Esophagus muscularis mucosa (tissue), 4 donors: ENCODE measurements at places on chromosomes 2 and 18. TPM values are rescaled to one million over a fixed set of nuclear protein-coding genes. Genes with fewer than 3 reads are reported as not detected.

The RNF103 gene
- total RNA-seq, result 49.0 TPM

The GKN1 gene
- not detected for total RNA-seq

The ZNF892 gene
- total RNA-seq, result 6.9 TPM

The SLC16A14 gene
- 1.7 TPM for total RNA-seq

- no peak overlapping the region for H3K27ac ChIP-seq
- no peaks in the 10 kb centered on the region for H3K27me3 ChIP-seq
- DNase-seq, result peak; percentile 8
These were observed 41.7 kb downstream of the SUMO1 start for GRCh38 chr2:202196727-202197126.

GRCh38 chr2:121043827-121044222, 241.2 kb downstream of the TFCP2L1 start:
- no peaks in the 10 kb centered on the region for H3K36me3 ChIP-seq
- H3K27ac ChIP-seq, result no peak overlapping the region
- no peak for DNase-seq
- no peaks in the 10 kb centered on the region for H3K27me3 ChIP-seq
- H3K4me3 ChIP-seq, result no peak overlapping the region
- no peaks in the 10 kb centered on the region for H3K4me1 ChIP-seq

- no peak for DNase-seq
- H3K4me1 ChIP-seq, result no peaks in the 10 kb centered on the region
- H3K27me3 ChIP-seq, result no peaks in the 10 kb centered on the region
- no peaks in the 10 kb centered on the region for H3K36me3 ChIP-seq
- no peak overlapping the region for H3K27ac ChIP-seq
These were observed 19.4 kb downstream of the TMEM18 start for GRCh38 chr2:657766-658165.

GRCh38 chr2:224308272-224308911, 93.5 kb downstream of the FAM124B start:
- H3K4me3 ChIP-seq, result no peak overlapping the region
- DNase-seq, result no peak
- no peaks in the 10 kb centered on the region for H3K27me3 ChIP-seq
- no peaks in the 10 kb centered on the region for H3K4me1 ChIP-seq
- no peaks in the 10 kb centered on the region for H3K36me3 ChIP-seq
- H3K27ac ChIP-seq, result no peak overlapping the region

- no peak for DNase-seq
- no peak overlapping the region for H3K27ac ChIP-seq
- H3K4me3 ChIP-seq, result no peak overlapping the region
- no peaks in the 10 kb centered on the region for H3K4me1 ChIP-seq
- H3K36me3 ChIP-seq, result no peaks in the 10 kb centered on the region
These were observed 125.3 kb upstream of the KLF7 start for GRCh38 chr2:207290833-207291624.

DNA sequence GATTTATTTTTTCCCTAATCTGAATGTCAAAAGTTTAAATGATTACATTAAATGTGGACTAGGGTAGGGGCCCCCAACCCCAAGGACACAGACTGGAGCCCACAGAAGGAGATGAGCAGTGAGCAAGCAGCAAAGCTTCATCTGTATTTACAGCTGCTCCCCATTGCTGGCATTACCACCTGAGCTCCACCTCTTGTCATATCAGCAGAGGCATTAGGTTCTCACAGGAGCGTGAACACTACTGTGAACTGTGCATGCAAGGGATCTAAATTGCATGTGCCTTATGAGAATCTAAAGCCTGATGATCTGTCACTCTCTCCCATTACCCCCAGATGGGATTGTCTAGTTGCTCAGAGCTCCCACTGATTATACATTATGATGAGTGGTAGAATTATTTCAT, 3.8 kb downstream of the MOB1A start:
- H3K36me3 ChIP-seq, result peaks cover 27% of the 10 kb centered on the region
- DNase-seq, result no peak
- H3K27me3 ChIP-seq, result no peaks in the 10 kb centered on the region
- H3K27ac ChIP-seq, result no peak overlapping the region
- no peak overlapping the region for H3K4me3 ChIP-seq

DNA sequence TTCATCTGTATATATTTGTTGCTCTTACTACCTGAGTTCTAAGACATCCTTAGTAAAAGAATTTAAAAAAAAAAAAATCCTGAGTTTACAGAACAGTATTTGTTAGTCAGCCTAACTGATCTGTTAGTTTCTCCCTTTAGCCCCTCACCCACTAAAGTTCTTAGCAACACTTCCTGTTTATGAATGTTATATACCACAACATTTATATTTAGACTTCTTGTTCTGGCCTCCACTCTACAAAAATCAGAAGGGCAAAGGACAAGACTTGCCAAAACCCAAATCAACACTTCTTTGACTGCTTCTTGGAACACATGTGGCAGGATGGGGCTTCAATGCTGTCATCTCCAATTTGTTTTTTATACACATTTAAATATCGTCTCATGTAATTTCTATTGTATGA, 71.1 kb downstream of the MGAT5 start:
- H3K36me3 ChIP-seq, result peaks cover 1% of the 10 kb centered on the region
- no peak overlapping the region for H3K4me3 ChIP-seq
- H3K4me1 ChIP-seq, result peaks cover 27% of the 10 kb centered on the region

DNA sequence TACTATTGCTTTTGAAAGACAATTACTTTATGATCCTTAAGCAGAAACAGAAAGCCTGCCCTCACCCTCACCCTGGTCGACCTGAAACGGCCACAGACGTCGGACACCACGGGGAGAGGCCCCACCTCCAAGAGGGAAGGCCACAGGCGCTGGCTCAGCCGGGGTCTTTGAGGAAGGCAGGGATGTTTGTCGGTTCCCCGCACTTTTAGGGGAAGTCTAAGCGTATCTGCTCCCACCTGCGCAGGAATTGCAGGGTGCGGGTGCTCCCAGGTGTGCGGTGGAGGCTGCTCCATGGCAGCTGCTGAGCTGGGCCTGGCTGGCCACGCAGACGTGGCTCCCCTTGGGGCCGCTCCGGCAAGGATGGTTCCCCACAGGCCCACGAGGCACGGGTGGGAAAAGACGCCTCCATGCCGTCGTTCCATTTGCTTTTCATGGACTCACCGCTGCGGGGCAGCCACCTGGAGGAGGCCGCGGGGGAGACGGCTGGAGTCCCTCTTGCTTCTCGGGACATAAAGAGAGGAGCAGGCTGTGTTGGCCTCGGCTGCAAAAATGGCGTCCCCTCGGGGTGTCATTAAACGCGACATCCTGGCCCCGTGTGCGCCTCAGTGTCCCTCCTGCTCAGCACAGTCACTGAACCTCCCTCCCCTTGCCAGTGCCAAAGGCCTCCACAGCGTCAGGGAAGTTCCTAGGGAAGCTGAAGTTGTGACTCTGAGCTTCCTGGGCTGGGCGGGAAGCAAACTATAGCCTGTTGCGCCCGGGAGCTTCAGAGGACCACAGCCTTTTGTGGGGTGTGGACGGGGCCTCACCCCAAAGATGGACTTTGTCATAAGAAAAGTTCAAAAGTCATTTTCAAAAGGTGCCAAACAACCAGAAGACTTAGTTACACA, 63.4 kb downstream of the NFATC1 start:
- H3K27ac ChIP-seq, result peak overlapping the region; percentile 83
- H3K27me3 ChIP-seq, result no peaks in the 10 kb centered on the region
- H3K4me3 ChIP-seq, result peak overlapping the region; percentile 27
- DNase-seq, result no peak
- H3K4me1 ChIP-seq, result peaks cover 49% of the 10 kb centered on the region
- H3K36me3 ChIP-seq, result peaks cover 58% of the 10 kb centered on the region

- H3K36me3 ChIP-seq, result no peaks in the 10 kb centered on the region
- no peak overlapping the region for H3K4me3 ChIP-seq
- no peak for DNase-seq
- peaks cover 19% of the 10 kb centered on the region for H3K4me1 ChIP-seq
These were observed 23.8 kb upstream of the TMEM17 start for GRCh38 chr2:62529758-62530157.

GRCh38 chr2:117948615-117949014, 65.3 kb downstream of the CCDC93 start:
- H3K36me3 ChIP-seq, result peaks cover 100% of the 10 kb centered on the region
- no peak for DNase-seq
- H3K27me3 ChIP-seq, result no peaks in the 10 kb centered on the region
- H3K4me3 ChIP-seq, result no peak overlapping the region
- H3K4me1 ChIP-seq, result no peaks in the 10 kb centered on the region
